ENCODE measurements at places on chromosomes 12 and 14.

DNA sequence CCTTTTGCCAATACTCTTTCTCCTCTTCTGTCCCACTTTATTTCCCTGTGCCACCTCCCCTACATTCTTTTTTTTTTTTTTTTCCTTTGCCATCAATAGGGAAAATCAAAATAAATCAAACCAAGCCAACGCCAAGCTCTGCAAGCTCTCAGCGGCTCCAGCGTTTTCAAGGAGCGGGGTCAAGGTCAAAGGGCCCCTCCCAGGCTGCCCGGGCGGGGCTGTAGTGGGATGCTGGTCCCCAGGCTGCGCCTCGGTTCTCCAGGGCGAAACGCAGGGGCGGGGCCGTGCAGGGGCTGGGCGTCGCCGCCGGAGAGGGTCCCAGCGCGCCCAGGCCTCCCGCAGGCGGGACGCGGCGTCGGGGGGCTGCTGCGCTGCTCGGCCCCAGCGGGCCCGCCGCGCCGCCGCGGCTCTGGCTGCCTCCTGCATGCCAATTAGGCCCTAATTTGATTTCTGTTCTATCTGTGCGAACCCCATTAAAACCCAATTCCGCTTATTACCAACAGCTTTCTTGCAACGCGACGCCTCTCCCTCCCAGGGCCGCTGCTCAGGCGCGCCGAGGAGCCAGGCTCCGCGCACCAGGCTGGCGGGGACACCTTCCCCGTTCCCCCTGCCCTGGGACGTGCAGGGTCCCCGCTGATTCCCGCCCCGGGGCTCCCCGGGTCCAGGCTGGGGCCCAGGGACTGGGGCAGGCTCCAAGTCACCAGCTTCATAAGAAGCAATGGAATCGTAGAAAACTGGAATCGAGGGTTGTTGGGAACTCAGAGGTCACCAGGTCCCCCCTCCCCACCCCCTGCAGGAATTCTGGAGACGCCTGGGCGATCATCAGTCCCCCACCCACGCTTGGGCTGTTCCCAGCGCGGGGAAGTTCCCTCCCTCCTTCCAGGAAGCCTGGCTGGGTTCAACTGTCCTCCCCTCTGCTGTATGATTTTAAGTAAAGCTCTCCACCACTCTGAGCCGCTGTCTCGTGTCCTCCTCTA, 50.7 kb upstream of the MAP1LC3B2 start:
- DNase-seq, result no peak

GRCh38 chr12:109987615-109988014, 8.6 kb downstream of the GIT2 start:
- no peak for DNase-seq

GRCh38 chr12:78271546-78271945, 440.9 kb downstream of the NAV3 start:
- DNase-seq, result no peak

DNA sequence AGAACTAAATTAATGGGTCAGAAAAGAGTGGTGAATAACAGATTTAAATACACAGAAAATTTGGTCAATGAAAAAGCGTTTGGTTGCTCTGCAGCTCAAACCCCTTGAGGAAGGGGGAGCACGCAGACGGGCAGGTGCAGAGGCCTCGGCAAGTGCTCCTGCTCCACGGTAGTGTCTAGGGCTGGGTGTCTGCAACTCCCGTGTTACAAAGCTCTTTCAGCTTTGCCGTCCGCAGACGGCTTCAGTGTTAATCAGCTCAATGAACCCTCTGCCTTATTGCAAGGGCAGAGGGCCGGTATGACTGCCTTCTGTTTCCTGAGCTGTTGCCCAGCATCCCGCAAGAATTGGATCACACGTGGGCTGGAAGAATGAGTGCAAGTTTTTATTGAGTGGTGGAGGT, 125.7 kb upstream of the TRHDE start:
- no peak for DNase-seq

DNA sequence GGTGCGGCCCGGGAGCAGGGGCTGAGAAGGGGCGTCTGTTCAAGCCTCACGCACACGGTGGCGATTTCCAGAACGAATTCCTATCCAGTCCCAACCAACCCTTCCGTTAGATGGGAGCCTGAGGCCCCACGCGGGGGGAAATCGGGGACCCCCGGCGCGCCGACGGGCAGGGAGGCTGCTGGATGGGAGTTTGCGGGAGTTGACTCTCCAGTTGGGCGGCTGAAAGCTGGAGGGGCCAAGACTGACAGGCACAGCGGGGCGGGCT, 9.8 kb downstream of the EXOC3L4 start:
- no peak for DNase-seq

DNA sequence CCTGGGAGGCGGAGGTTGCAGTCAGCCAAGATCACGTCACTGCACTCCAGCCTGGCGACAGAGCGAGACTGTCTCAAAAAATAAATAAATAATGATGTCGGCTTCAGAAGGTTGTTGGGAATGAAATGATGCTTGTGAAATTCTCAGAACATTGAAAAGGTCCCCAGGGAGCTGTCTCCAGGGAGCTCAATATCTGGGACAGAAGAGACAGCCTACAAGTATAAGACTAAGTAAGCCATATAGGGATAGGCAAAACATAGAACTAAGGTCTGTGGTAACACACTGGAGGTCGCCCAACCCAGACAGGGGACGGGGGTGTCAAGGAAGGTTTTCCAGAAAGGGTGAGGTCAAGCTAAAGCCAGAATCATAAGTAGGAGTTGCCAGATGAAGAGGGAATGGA, 29.5 kb upstream of the HSPB8 start:
- no peak for DNase-seq

- DNase-seq, result no peak
Measured at GRCh38 chr12:90080616-90081015, 372.0 kb upstream of the ATP2B1 start.

DNA sequence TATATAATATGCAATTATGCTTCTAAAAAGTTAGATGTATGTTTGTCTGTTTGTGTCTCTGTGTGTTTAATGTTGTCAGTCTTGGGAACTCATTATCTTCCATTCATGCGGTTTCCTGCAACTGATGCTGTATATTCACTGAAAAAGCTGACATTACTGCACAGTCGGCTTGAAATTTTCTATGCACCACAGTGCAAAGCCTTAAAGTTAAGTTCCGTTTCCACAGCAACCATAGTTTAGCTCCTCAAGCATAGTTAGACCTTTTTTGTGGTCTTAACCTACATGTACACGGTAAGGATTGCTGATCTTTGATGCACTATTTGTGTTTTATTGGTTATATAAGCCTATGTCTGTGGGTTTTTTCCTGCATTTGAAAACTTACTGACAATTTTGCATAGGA, 309.4 kb downstream of the KCNC2 start:
- DNase-seq, result no peak

- DNase-seq, result no peak
Measured at GRCh38 chr14:23154964-23155587, 28.4 kb downstream of the SLC7A8 start.

DNA sequence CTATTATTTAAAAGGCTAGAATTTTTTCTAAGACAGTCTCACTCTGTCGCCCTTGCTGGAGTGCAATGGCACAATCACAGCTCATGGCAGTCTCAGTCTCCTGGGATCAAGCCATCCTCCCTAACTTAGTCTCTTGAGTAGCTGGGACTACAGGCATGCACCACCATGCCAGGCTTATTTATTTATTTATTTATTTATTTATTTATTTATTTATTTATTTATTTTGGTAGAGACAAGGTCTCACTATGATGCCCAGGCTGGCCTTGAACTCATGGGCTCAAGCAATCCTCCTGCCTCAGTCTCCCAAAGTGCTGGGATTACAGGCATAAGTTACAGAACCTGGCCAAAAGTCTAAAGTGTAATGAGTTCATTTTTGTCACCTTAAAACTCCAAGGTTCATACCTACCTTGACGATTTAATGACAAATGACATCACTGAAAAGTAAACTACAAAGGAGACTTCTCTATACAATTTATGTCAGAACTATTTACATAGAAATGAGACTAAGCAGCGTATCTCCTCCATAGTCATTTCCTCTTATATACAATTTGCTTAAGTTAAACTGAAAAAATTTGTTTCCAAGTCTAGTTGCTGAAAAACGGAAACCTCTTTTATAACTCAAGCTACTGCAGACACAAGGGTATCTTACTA, 78.2 kb downstream of the EPS8 start:
- no peak for DNase-seq

DNA sequence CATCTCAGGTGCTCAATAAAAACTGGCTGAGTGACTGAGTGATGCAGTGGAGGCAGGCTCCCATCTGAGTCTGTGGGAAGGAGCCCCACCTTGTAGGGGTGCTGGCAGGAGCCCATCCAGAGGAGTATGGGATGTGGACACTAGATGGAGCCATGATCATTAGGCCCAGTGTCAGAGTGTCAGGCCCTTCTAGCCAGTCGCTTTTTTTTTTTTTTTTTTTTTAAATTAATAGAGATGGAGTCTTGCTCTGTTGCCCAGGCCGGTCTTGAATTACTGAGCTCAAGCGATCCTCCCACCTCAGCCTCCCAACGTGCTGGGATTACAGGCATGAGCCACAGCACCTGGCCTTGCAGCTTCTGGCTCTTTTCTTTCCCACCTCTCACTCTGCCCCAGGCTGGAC, 11.5 kb downstream of the RITA1 start:
- DNase-seq, result peak; percentile 83

DNA sequence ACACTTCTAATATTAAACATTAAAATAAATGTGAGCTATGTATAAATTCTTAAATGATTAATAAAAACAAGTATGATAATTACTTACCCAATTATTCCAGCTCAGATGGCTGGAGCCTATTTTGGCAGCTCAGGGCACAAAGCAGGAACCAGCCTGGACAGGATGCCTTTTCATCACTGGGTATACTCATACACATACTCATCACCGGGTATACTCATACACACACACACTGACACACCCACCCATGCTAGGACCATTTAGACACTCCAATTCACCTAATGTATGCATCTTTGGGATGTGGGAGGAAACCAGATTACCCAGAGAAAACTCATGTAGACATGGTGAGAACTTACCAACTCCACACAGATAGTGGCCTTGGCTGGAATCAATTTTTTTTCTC, 57.9 kb upstream of the CNOT2 start:
- DNase-seq, result no peak

DNA sequence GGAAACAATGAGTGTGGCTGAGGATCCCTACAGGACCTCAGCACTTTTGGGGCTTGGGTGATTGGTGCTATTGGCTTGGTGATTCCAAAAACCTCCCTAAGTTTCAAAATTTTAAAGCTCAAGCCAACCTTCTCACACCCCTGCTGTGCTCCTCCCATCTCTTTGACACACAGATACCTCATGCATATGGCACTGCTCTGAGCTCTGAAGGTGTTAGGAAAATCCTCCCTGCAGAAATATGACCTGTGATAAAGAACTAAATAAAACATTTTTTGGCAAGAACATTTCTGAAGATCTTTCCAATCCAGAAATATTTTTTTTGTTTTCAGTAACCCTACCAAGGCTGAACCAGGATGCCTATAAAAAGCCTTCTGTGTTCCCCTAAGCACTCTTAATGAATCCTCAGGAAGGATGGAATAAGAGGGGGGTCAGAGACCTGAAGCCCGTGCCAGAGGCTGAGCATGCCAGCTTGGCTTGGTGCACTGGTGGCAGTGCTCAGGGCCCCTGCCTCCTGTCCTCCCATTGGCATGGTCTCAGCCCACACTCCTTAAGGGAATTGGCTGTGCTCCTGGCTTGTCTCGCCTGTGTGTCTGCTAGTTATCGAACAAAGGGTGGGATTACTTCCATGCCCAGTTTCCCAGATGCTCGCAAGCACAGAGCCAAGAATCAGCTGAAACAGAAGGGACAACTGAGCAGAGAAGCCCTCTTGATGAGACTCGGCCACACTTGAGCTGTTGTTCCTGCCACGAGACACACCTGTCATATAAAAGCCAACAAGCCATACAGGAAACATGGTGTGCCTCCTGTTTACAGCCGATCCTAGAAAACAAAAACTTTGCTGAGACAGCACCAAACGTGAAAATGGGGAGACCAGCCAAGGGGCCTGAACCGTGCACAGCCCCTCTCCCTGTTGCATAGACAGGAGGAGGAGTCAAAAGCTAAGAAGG, 132.7 kb upstream of the EEA1 start:
- no peak for DNase-seq

DNA sequence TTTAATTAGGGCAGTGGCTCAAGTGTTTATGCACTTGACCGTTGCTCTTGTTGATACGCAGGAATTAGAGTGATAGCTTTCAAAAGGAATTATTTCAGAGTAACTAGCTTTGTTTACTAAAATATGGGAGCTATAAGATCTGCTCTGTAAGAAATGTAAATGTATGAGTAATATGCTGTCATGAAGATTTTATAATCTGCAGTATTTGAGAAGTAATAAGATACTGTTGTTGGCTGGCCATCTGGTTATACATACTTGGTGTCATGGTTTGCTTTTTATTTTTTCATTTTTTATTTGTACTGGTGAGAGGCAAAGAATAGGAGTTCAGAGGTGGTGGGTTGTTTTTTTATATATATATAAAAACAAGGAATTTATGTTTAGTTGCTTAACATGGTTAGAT, 58.5 kb downstream of the PLXNC1 start:
- peak; percentile 29 for DNase-seq

DNA sequence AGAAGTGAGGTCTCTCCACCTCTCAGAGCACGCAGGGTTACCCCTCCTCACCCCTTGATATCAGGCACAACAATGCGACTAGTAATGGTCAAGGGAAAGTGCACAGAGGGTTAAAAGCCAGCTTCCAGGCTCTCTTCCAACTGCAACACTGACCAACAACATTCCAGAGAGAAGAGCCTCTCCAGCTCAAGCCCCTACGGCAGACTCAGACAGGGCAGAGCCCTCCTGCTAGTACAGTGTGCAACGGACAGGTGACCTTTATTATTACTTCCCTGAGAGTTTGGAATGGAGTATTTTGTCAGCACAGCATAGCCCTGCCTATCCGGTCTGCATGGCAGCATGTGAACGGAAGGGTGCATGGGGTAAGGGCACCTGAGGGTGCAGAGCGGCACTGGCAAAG, 73.0 kb downstream of the PTPN21 start:
- DNase-seq, result no peak

DNA sequence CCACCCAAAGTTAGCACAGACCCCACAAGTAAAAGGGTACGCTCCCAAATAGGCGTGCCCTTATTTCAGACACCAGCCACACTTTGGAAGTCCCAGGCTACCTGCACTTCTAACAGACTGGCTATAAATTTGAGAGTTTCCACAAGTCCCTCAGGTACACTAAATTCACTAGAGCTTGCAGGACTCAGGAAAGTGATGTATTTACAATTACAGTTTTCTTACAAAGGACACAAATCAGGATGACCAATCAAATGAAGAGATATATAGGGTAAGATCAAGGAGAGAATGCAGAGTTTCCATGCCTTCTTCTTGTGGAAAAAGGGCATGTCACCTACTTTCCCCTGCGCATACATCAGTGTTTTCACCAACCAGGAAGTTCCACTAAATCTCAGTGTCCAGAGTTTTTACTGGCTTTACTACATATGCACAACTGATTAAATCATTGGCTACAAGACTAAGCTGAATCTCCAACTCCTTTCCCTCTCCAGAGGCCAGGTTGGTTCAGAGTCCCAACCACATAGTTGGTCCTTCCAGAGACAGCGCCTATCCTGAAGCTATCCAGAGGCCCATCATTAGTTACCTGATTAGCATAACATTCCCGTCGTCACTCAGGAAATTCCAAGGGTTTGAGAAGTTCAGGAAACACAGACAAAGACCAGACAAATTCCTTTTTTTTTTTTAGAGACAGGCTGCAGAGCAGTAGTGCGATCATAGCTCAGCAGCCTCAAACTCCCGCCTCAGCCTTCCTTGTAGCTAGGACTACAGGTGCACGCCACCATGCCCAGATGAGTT, 84.2 kb downstream of the DENND5B start:
- DNase-seq, result no peak

- DNase-seq, result no peak
Measured at GRCh38 chr14:87076146-87076545, 916.8 kb downstream of the GALC start.

Measured in hematopoietic multipotent progenitor cell treated with erythropoietin and hydrocortisone succinate and interleukin-3 and kit ligand, for 17 days (in vitro differentiated cells).